ENCODE measurements at places on chromosomes 12 and 14. TPM values are rescaled to one million over a fixed set of nuclear protein-coding genes. Genes with fewer than 3 reads are reported as not detected.

DNA sequence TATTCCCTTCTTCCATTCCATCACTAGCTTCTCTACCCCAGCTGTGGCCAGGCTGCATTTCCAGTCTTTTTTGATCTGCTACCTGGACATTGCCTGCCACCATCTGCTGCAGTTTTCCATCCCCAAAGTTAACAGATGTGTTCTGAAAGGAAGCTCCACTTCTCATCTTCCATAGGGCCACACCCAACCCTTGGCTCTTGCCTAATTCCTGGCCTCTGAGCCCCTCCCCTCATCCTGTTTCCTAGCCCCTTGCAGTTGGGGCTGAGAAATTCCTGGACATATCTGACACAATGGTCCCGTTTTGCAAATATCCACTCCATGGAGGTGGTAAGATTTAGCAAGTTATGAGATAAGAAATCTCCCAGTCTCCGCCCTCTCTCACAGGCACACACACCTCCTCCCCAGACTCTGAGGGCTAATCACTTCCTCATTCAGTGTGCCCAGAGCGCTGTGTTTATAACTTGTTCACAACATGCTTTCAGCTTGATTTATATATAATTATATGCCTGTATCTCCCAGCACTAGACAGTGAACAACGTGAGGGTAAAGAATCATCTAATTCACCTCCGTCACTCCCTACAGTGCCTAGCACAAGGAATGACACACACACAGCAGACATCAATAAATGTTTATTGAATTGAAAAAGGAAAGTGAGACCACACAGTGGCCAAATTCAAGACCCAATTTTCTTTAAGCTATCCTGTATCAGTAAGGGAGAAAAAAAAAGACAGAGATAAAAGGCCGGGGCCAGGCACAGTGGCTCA is 13.4 kb downstream of the SMUG1 start:
- no peaks in the 10 kb centered on the region for H3K27me3 ChIP-seq
- no peak overlapping the region for H3K27ac ChIP-seq
- H3K4me1 ChIP-seq = no peaks in the 10 kb centered on the region
- DNase-seq = no peak
- H3K4me3 ChIP-seq = no peak overlapping the region

DNA sequence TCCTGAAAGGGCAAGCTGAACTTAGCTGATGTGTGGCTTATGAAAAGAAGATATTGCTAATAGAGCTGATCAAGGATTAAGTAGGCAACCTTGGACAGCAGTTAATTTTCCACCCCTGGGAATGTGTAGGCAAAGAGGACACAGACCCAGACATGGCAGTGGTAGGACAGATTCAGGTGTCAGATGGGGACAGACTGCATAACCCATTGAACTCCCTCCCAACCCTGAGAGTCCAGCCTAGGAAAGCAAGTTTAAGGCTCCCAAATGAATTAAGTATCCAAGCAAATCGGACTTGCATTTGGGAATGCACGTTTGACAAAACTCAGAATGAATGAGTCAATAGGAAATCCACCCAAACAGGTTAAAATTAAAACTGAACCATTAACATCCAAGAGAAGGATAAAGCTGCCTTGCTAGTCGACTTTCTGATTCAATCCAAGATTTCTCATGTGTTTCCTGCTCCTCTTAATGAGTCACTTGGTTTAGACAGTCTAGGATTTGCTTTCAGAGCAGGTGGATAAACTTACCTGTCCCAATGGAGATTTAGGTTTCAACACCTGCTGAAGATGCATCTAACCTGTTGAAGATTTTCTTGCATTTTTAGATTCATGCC is 385.4 kb downstream of the CCDC91 start:
- H3K4me1 ChIP-seq = no peaks in the 10 kb centered on the region
- H3K36me3 ChIP-seq = peaks cover 7% of the 10 kb centered on the region
- no peaks in the 10 kb centered on the region for H3K27me3 ChIP-seq
- H3K4me3 ChIP-seq = no peak overlapping the region

- peaks cover 11% of the 10 kb centered on the region for H3K4me1 ChIP-seq
- DNase-seq = no peak
- peaks cover 15% of the 10 kb centered on the region for H3K36me3 ChIP-seq
- no peak overlapping the region for H3K4me3 ChIP-seq
- no peak overlapping the region for H3K27ac ChIP-seq
- no peaks in the 10 kb centered on the region for H3K27me3 ChIP-seq
These were observed 272.0 kb downstream of the RPAP3 start for GRCh38 chr12:47433876-47434275.

GRCh38 chr12:13223179-13223804 is 26.8 kb downstream of the EMP1 start:
- H3K36me3 ChIP-seq = no peaks in the 10 kb centered on the region
- peaks cover 54% of the 10 kb centered on the region for H3K27me3 ChIP-seq
- H3K4me1 ChIP-seq = no peaks in the 10 kb centered on the region
- no peak for DNase-seq

DNA sequence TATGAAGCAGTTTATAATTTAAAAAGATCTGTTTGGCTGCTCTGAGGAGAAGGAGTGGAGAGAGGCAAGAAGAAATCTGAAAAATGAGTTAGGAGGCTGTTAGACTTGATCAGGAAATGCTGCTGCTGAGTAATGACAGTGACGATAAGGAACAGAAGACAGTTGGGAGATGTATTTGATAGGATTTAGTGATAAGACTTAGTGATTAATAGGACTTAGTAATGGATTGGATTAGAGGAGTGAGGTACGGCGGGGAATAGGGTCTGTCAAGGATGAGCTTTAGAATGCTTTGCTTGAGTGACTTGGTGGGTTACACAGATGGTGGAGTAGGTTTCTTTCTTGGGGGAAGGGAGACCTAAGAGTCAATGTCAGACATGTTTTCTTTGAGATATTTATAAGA is 31.7 kb downstream of the UNC79 start:
- no peaks in the 10 kb centered on the region for H3K36me3 ChIP-seq
- H3K27me3 ChIP-seq = peaks cover 17% of the 10 kb centered on the region
- H3K4me1 ChIP-seq = no peaks in the 10 kb centered on the region
- no peak for DNase-seq
- no peak overlapping the region for H3K4me3 ChIP-seq

IL25 gene
- total RNA-seq = not detected

- H3K36me3 ChIP-seq = no peaks in the 10 kb centered on the region
- H3K4me3 ChIP-seq = no peak overlapping the region
- no peak for DNase-seq
- no peaks in the 10 kb centered on the region for H3K27me3 ChIP-seq
These were observed 8.6 kb downstream of the SLC25A29 start for GRCh38 chr14:100297320-100298300.

RD3L gene
- not detected for total RNA-seq

DNA sequence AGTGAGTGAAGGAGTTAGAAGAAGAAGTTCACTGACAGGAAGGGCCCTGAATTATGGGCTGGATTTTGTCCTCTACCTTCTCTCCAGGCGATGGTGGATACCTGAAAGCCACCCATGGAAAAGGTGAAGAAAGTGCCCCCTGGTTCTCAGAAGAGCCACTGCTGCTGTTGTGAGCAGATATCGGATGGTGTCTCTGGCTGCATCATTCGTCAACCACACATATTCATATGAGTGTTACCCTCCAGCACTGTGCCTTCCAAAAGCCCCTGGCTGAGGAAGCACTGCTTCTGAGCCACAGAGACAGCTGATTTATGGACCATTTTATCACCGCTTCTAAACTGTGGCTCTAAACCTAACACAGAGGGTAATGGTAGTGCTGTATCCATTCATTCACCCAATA is 2.0 kb upstream of the ACTN1 start:
- H3K36me3 ChIP-seq = peaks cover 2% of the 10 kb centered on the region
- DNase-seq = peak; percentile 63
- H3K4me3 ChIP-seq = no peak overlapping the region
- peaks cover 7% of the 10 kb centered on the region for H3K27me3 ChIP-seq
